ENCODE measurements at places on chromosomes 1 and 21.
A peak's percentile ranks its signal among the peaks of the same experiment; 100 is the strongest.

DNA sequence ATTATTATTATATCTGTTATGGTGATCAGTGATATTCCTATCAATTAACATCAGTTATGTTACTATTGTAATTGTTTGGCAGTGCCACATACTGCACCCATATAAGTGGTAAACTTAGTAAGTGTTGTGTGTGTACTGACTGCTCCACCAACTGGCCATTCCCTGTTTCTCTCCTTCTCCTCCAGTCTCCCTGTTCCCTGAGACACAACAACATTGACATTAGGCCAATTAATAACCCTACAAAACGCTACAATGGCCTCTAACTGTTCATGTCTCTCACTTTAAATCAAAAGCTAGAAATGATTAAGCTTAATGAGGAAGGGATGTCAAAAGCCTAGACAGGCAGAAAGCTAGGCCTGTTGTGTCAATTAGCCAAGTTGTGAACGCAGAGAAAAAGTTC, 6.6 kb upstream of the THRAP3 start:
- DNase-seq: no peak

GRCh38 chr1:1275836-1276235, 2.2 kb upstream of the UBE2J2 start:
- DNase-seq: no peak

DNA sequence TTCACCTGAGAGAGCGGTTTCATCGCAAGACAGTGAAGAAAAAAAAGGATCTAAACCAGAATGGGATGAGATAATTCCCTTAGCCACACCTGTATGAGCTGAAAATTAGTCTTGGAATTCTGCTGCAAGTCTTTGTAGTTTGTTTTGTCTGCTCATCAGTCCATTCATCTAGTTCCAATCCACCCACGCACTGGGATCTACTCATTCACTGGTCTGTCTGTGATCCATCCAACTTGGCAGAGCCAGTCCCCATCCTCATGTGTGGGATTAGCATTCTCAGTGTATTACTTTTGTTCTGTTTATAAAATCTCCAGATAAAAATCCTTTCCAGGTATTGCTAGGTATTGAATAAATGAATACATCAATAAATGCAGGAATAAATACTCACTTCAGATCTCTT, 266.5 kb upstream of the USP24 start:
- no peak for DNase-seq

GRCh38 chr1:1664941-1665814, 6.4 kb upstream of the CDK11B start:
- DNase-seq: no peak

DNA sequence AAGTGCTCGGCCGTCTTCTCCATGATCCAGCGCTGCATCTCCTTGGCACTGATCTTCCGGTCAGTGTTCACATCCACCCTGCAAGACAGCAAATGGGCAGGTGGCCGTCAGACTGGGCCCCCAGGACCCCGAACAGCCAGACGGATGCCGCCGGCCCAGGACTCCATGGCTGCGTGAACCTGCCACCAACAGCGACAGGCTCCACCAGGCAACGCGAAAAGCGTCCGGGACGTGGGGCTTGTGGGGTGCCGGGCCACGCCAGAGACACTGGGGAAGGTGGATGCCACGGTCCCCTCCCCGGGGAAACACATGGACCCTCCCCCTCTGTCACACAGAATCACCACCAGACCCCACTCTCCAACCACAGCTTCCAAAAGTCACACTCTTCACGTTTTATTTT, 7.9 kb downstream of the SDF4 start:
- no peak for DNase-seq

DNA sequence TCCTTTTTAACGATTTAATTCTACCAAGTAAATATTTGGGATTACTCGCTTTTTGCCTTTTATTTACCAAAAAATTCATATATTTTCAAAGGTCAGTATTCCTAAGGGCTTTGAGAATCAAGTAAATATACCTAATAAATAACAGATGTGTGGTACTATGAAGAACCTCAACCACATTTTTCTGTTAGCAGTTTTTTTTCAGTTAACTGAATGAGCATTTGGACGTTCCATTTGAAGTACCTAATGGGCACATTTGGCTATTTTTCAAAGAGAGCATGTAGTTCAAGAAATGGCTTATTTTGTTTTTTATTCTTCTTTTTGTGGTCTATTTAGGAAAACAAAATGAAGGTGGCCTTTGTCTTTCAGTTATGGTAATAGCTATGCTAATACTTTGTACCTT, 253.0 kb downstream of the GPR52 start:
- no peak for DNase-seq

GRCh38 chr1:18907917-18908845, 5.8 kb upstream of the ALDH4A1 start:
- DNase-seq: no peak

DNA sequence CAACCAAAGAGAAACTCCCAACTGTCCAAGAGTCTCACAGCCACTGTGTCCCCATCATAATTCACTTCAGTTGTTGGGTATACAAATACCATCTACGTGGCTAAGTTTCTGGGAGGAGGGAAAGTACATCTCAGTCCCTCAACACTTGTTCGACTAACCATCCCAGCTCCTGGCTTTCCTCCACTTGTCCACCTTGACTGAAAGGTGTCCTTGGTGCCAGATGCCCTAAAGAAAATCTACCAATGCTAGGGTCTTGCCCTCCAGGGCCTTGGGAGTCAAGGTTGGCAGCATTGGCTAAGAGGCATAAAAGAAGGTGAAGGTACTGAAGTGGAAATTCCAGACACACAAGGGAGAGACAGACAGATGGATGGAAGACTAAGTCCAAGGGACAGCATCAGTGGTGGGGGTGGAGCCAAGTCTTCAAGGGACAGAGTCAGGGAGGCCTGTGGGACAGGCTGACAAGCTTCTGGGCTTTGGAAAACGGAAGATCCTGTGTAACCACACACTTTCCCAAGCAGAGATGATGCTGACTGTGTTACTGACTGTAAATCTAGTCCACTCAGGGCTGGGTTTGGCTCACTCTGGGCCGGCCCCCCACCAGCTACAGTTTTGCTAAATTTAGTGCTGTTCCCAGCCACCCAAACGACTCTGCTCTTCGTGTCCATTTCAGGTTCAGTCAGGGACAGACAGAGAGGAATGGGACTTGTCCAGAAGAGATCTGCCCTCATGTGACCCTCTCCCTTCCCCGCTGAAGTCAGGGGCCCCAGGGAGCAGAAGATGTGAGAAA, 60.1 kb downstream of the CD34 start:
- no peak for DNase-seq

DNA sequence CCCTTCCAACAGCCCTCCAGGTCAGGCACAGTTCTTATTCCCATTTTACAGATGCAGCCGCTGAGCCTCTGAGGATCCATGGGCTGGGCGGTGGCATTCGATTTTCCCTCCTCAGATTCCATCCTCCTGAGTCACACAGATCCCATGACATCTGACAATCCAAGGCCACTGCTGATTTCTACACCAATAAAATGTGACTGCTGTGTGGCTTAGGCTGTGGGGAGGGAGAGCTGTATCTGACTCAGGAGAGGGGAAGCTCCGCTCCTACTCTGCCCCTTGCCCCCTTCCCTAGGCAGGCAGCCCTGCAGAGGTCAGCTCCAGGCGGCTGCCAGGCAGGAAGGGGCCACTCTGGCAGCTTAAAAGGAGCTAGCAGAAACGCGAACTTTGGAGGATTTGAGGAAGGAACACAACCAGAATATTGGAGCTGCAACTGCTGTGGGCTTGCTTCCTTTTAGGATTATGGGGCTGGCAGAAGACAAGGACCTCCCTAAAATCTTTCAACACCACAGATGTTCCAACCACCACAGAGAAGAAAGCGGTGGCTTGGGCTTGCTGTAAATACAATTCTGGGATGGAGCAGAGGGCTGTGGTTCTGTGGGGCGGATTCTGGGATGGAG, 50.0 kb downstream of the MRPL37 start:
- DNase-seq: peak; percentile 30

- DNase-seq: no peak
Observed at GRCh38 chr1:197103300-197103699, 36.2 kb upstream of the F13B start.

DNA sequence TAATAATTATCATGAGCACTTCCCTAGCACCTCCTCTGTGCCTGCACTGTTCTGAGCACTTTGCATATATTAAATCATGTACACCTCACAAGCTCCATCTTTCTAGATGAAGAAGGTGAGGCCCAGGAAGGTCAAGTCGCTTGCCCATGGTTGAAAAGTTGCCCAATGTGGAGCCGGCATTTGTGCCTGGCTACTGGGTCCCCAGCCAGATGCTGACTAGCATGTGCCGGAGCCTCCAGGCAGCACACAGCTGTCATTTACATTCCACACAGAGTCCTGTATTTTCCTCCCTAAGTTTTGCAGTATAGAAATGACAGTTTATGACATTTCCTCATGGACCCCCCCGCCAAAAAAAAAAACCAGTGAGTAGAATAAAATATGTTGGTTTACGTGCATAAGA, 94.3 kb downstream of the BCAR3 start:
- DNase-seq: no peak

- DNase-seq: no peak
Observed at GRCh38 chr1:228810878-228811711, 75.8 kb downstream of the RHOU start.

DNA sequence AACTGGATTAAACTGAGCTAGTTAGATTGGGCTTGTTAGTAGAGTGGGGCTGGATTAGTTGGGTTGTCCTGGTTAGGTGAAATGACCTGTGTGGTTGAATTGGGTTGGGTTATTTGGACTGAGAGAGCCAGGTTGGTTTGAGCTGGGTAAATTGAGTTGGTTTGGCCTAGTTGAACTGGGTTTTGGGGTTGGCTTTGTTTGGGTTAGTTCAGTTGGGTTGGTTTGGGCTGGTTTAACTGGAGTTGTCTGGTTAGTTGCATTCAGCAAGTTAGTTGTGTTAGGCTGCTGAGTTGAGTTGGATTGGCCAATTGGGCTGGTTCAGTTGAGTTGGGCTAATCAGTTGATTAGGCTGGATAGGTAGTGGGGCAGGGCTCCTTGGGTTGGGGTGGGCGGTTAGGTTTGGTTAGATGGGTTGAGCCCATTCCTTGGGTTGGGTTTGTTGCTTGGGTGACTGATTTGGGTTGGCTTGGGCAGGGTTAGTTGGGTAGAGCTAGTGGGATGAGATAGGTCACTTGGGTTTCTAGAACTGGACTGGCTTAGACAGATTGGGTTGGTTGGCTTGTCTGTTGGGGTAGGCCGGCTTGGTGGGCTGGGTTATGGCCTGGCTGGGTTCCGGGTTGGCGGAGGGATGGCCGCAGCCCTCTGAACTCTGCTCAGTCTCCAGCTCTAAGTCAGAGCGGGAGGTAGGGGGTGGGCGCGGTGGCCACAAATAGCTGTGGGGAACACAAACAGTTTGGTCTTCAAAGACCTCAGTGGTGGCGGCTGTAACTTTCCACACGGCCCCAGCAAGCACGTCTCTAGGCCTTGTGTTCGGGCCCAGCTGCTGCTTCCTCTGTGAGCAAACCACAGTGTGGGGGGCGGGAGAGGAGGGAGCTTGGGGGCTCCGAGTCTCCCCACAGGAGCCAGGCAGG, 67.2 kb upstream of the RUNX3 start:
- no peak for DNase-seq

DNA sequence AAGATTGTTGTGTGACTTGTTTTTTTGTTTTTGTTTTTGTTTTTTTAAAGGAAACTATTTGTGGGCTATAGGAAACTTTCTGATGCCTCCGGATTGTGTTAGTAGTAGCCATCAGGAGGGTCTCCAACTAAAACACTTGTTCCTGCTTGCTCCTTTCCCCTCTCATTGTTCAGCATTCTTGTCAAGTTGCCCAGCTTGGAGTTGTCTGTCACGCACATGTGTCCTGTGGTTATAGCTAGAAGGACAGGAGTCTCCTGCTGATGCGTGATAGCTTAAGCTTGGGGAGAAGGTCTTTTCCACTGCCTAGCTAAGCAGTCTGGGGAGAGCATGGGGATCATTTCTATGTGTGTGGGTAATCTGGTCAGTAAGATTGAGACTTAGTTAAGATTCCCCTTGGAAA, 3.2 kb upstream of the LYPLA2 start:
- DNase-seq: no peak

DNA sequence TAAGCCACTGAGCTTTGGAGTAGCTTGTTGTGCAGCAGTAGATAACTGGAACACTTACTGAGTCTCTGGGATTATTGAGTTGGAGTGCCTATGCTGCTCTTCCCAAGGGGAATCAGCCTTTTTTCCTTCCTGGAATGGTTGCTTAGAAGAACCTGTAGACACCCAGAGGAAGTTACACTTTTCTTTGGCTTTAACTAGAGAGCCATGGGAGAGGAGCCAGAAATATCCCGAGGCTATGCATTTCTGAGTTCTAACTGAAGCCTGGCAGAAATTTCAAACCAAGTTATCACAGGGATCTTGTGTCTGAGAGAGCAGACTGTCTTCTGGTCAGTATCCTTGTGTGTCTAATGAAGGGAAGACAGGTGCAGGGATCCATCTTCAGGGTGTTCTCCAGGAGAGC, 28.3 kb downstream of the LAMC1 start:
- DNase-seq: no peak

DNA sequence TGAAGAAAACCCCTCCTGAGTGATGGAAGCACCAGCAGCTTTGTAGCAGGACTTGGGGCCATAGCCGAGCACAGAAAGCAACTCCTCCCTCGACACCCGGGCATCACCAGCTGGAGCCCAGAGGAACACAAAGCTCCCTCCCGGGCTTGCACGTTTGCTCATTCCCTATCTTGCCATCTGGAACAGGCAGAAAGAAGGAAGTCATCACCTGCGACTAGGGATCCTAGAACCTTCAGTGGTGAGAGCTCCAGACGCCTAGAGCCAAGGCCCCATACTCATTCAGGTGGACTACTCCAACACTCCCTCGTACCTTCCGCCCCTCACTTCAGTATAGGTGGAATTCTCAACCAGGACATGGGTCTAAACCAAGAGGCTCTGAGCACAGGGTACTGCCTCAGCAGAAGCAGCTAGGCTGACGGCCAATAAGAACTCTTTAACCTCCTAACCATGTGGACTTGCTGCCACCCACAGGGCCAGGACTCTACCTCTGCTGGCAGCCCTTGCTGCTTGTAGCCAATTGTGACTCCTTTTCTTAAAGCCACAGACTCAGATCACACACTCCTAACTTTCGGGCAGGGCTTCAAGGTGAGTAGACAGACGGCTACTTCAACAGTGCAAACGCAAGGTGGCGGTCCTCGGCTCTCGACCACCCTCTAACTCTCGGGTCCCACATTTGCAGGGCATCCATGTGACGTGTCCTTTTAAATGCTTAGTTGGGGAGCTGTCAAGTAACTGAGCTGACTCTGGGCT, 65.4 kb downstream of the NPHP4 start:
- no peak for DNase-seq

- peak; percentile 6 for DNase-seq
Observed at GRCh38 chr1:29698033-29698432, 461.7 kb downstream of the PTPRU start.

GRCh38 chr1:88062650-88063153, 621.4 kb upstream of the PKN2 start:
- DNase-seq: no peak

DNA sequence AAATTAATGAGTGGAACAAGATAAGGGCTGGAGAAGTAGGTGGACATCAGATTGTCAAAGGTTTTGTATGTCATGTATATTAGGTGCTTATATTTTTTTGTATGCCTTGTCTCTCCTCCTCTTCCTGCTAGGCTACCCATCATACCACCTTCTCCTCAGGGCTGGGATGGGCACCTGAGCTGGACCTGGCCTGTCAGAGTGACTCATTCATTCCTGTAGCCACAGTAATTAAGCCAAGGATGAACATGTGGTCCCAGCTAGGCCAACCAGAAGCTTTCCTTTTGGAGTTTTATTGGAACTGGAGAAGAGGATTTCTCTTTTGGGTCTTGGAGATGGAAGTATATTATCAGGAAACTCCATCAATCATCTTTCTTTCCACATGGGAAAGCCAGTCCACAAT, 21.2 kb downstream of the PTGS2 start:
- no peak for DNase-seq

Measured in SW 1271 (cell line).